Stimulated activated CD4-positive, alpha-beta T cell treated with anti-CD3 and anti-CD28 coated beads, Interleukin-1b, Interleukin-23, amount 100 ng/mL, for 48 hours (primary cell): ENCODE measurements at places on chromosomes 3 and 15.

DNA sequence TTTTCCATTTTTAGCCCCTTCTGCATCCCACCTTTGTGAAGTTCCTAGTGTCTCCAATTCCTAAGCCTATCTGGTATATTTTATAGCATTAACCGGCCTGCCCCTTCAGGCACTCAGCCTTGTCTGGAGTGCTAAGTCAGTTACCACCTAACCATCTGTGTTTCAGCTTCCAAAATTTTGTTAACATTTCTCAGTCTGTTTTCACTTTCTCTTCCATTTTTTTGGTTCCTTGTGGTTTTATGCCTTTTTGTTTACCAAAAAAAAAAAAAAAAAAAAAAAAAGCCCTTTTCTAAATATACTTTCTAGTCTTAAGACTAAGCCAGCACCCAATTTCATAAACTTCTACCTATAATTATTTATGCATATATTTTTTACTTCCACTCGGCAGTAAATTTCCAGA lies 92.4 kb downstream of the CSNK1G1 start:
- no peak for DNase-seq

- DNase-seq, result no peak
Measured at GRCh38 chr3:161319867-161320266, 51.5 kb downstream of the SPTSSB start.

DNA sequence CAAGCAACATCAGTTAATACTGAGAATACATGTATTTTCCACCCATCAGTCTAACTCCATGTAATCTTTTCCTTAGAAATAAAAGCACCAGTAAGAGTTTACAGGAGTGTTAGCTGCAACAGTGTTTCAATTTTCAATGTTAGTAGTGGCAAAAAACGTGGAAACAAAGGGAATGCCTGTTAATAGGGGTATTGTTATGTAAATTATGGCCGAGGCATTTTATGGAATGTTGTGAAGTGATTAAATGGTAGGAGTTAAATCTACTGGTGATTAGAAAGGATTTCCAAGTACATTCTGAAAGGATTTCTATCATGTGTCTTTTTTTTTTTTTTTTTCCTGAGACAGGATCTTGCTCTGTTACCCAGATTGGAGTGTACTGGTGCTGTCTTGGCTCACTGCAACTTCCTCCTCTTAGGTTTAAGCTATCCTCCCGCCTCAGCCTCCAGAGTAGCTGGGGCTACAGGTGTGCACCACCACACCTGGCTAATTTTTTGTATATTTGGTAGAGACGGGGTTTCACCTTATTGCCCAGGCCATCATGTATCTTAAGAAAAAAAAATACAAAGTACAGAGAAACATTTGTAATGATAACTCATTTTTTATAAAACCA lies 6.6 kb downstream of the ATP6V1A start:
- DNase-seq, result no peak

GRCh38 chr3:179973931-179974361 lies 62.8 kb downstream of the PEX5L start:
- no peak for DNase-seq

GRCh38 chr3:89155811-89156210 lies 48.4 kb downstream of the EPHA3 start:
- no peak for DNase-seq

DNA sequence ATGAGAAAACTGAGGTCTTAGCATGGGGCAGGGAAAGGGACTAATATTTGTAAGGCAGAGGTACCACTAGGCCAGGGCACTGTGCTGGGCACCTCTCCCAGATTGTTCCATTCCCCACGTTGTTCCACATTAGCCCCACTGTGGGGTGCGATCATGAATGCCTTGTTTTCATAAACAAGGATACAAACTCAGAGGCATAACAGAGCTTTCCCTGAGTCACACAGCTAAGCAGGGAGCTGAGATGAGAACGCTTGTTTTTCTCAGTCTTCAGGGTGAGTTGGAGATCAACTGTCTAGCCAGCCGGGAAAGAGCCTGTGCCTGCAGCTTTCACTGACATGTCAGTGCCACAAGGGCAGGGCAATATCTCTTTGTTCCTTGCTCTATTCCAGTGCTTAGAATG lies 47.9 kb upstream of the ITGA11 start:
- no peak for DNase-seq

GRCh38 chr15:38378161-38378560 lies 75.8 kb upstream of the FAM98B start:
- DNase-seq, result no peak
